ENCODE measurements at places on chromosomes 5 and 9. TPM values are rescaled to one million over a fixed set of nuclear protein-coding genes. Genes with fewer than 3 reads are reported as not detected.

DNA sequence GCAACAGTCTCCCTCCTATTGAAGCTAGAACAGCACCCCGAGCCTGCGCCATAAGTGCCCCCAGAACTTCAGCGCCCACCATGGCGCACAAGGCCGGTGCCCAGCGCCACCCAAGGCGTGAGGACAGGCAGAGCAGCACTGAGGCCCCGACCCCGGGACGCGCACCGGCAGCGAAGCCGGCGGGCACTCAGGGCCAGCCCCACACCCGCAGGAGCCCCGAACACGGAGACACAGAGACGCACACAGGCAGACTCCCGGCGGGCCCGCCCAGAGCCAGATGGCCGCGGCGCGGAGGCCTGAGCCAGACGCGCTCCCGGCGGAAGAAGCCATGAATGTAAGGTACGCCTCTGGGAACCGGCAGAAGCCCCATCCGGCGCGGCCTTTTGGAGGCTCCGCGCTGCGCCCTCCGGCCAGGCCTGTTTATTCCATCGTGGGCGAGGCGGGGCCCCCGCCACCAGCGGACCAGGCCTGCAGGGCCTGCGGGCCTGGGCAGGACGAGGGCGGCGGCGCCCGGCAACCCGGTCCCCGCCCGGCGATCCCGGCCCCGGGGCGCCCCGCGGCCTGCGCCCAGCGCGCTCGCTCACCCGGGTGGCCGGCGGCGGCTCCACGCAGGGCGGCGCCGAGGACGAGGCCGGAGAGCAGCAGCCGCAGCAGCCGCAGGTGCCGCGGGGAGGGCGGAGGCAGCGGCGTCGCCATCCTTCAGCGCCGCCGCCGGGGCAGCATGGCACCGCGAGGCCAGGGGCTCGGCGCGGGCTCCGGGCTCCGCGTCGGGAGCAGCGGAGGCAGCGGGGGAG is 486 bp downstream of the NPDC1 start:
- no peak for DNase-seq

- DNase-seq: no peak
These were observed 49.8 kb downstream of the GABBR2 start for GRCh38 chr9:98658951-98659351.

HAPLN1 gene
- not detected for total RNA-seq

DNA sequence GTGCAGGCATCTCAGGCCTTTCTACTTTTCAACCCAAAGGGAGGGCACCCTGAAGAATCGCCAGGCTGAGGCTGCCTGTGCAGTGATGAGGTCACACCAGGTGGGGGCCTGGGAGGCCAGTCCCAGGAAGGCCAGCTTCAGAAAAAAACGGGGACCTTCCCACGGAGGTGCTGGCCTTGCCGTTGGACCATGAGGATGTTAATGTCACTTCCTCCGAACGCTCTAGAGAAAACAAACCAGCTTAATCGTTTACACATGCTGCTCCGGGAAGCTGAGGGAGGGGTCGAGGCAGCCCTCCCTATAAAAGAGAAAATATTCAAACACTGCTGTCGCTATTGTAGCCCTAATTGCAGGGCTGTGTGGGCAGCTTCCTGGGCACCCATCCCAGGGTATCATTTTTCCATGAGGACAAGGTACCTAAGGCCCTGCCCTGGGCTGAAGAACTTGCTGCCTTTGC is 27.0 kb downstream of the PTGES start:
- no peak for DNase-seq

DNA sequence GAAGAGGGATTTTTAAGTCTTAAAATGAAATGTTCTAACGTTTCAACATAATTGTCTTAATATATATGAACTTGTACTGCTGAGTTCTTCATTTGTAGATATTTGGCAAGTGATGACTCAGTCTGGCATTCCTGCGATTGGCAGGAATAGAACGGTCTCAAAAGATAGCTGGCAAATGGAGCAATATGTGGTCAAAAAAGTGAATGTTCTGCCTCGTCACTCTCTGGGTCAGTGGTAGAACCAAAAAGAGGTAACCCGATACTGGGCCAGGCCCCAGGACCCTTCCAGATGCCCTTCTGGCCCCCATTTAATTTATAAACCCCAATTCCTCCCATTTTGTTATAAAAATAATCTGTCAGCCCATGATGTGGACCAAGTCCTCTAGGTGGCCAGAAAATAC is 39.2 kb downstream of the ZNF366 start:
- DNase-seq: no peak

DNA sequence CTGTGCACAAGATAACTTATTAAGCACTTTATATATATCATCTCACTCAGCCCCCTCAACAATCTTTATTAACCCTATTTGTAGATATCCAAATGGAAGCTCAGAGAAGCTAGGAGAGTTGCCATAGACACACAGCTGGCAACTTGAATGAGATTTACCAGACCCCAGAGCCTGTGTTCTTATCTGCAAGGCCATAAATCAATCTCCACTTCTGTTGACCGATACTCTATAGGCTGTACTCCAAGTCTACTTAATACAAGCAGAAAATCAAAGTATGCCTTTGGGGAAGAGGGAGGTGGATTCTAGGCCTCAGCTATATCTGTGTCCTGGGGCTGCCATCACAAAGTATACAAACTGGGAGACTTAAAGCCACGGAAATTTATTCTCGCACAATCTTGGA is 6.0 kb upstream of the IL9 start:
- DNase-seq: no peak
